Epithelial cell of prostate (primary cell): ENCODE measurements at places on chromosomes 12 and 14.

DNA sequence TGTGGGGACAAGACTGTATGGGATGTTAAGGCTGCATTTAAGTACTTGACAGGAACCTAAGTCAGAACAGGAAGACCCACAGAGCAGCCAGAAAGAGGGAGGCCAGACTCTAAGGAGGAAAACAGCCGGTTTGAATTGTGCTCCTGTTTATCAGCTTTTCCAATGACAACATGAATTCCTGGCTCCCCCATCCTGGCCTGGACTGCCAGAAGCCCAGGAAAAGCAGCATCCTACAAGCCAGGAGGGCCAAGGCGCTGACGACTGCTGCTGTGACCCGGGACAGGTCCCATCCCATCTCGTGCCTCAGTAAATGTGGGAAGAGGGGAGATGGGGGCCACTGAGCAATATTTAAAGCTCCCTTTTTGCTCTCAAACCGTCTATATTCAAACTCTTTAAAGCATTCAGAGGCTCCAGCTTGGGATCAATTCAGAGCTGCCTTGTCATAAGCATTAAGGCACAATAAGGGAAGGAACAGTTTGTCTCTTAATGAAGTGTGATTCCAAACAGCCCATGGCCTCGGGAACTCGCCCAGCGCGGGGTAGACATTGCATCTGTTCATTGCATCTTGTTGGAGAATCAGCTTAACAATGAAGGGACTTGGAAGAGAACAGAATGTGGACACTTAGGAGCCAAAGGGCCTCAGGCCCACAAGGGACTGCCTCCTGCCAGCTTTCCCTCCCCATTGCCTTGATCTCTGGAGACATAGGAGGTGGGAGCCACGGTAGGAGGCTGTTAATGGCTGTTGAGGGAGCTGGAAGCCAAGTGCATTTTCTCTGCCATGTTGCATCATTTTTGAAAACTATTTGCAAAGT, 49.6 kb downstream of the CMKLR1 start:
- DNase-seq: no peak

DNA sequence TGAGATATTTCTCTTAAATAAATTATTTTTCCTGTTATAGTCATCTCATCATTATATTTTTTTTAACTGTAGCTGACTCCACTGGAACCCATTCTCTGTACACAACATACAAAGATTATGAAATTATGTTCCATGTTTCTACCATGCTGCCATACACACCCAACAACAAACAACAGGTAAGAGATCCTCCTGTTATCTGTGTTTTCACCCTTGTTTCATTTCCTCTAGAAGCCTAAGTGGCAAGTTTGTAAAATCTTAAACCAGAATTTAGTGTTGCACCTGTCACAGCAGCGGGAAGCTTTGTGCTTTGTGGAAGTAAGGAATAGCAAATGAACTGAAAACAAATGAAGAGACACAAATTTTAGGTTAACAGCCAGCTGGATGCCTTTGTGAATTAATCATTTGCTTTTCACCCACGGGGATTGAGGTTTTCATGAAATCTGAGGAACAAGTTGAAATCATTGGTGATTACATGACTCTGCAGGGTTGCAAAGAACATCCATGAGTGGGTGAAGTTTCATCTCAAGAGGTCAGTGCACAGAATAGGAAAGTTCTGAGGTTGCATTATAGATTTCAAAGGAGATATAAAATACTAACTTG, 273.9 kb upstream of the RGS6 start:
- DNase-seq: no peak

GRCh38 chr14:105528586-105529318, 2.4 kb downstream of the TMEM121 start:
- DNase-seq: no peak

DNA sequence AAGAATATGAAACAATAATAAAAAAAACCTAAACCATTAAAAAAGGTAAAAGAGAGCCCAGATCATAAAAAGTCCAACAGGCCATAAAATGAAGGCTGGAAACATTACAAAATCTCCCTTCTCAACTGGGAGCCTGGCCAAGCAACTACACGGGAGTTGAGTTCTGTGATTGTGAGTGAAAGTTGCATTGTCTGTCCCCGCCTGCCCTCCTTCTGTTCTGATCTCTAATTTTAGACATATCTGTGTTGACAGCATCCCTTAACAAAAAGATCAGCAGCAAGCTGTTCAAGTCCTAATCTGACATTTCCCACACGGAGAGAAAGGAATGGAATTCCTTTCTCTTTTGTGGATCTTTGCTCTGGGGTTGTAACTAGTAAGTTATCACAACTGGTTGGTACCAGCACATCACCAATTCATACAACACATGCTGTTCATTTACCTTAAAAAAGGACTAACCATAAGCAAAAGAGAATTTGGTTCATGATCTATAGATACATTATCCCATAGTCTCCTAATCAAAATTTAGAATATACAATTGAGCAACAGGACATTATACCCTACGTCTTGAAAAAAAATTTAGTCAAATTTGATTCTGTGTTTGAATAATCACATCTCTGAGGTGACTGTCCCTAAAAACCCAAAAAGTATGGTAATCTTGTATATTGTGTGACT, 205.1 kb upstream of the GZMB start:
- DNase-seq: no peak

DNA sequence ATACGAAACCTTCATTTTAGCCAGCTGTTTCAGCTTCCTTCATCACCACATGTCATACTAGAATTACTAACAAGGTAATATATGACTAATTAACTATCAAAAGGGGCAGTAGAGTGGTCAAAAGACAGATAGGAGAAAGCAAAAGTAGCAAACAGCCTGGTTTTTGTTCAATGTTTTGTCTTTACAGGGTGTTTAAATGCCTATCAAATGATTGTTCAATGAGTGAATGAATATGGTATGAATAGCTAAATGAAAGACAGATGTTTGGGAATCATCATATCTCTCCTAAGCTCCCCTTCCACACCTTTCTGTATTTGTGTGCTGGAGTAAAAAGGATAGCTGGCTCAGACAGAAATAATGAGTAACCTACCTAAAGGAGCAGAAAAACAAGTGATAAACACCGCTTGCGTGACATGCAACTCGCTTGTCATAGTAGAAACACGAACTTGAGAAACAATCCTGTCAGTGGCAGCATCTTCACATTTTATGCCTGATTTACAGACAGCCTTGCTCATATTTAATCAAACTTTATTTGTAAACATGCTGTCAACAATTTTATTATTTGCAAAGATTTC, 34.2 kb downstream of the ABCC9 start:
- DNase-seq: no peak

GRCh38 chr14:94863366-94863765, 93.5 kb upstream of the GSC start:
- DNase-seq: no peak

- DNase-seq: no peak
Observed at GRCh38 chr12:131871677-131872076, 22.7 kb upstream of the ULK1 start.

- DNase-seq: no peak
Observed at GRCh38 chr12:3311491-3312103, 179.4 kb upstream of the PRMT8 start.

GRCh38 chr14:25909045-25909747, 688.6 kb downstream of the NOVA1 start:
- no peak for DNase-seq

GRCh38 chr12:51335931-51336330, 10.5 kb downstream of the CELA1 start:
- no peak for DNase-seq

DNA sequence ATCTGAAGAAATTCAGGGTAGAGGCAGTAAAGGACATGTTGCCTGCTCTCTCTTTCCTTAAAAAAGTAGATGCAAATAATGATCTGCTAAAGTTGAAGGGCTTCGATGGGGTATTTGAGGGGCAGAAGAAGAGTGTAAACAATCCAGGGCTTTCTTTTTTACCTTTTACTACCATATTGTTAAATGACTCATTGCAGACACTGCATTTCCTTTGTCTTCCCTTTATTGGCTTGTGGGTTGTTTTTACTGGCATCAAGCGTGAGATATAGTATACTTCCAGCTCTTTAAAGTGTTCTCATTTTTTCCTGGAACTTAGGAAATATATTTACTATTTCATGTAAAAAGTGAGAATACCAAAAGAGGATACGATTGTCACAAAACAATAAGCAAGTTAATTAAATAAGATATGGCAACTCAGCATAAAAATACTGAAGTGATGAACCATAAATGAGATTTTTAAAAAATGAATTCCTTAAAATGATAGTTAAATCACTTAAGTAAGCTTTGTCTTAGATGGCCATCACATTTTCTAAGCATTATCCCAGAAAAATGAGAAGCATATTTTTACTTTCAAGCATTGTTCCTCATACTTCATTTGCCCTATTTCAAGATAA, 72.3 kb upstream of the KRAS start:
- DNase-seq: no peak

- no peak for DNase-seq
Observed at GRCh38 chr12:130491421-130492357, 154.0 kb downstream of the PIWIL1 start.

DNA sequence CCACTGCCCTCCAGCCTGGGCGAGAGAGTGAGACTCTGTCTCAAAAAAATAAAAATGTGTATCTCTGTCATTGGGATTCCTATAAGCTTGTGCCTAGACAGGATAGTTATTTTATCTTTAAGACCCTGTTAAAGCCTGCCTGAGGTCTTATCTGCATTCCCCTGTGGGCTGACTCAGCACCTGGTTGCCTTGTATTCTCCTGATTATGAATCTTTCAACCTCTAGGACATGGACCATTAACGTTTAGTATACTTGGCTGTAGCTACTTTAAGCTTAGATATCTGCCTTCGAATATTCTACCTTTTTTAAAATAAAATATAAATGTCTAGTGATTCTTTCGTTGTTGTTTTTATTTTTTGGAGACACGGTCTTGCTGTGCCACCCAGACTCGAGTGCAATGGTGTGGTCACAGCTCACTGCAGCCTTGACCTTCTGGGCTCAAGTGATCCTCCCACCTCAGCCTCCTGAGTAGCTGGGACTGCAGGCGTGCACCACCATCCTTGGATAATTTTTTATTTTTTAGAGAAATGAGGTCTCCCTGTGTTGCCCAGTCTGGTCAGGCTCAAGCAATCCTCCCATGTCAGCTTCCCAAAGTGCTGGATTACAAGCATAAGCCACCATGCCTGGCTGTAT, 41.3 kb downstream of the RESF1 start:
- DNase-seq: no peak

DNA sequence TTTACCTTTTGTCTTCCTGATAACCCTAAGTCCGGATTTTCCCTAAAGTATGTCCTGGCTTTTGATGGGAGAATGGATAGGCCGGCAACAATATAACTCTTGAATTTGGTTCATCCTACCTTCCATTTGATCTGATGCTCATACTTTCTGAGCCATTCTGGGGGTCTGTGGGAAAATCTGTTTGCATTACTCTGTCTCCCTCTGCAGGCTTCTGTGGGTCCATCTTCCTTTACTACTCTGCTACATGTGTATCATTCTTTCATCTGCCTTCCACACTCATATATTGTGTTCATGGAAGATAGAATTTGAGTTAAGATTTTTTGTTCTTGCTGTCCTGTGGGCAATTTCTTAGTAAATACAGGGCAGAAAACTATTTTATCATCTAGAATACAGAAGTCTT, 101.5 kb downstream of the NAV3 start:
- no peak for DNase-seq

DNA sequence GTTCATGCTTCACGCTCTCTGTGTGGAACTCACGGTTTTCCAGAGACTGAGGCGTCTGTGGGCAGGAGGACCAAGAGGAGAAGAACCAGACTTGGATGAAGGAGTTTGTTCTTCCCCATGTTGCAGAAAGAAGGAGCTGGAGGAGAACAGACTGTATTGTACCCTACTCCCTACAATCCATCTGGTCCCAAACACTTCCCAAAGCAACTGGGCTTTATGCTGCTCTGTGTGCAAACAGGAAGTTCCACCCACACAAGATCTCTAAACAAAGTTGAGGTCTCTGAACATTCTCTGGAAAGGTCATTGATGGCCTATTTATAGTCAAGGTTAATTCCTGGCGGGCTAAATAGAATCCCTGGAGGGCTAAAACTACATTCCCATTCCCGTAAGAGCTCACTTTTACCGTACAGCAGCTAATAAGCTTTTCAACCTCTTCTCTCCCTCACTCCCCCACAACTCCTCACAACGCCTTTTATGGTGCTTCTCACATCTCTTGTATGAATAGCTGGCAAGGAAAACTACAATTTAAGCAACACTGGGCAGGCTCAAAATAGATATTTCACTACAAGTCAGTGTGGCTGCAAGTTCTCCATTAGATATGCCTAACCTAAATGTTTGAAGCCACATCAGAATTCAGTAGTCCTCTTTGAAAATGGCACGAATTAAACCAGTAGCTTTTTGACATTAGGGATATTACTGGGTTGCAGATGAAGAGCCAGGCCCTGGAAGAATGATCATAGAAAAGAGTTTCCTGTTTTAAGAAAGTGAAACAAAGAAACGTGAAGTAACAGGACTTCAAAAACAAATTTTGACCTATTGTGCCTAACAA, at the start of gene A2M:
Gene A2M, minus strand, starts transcription at position 189 of the 829 bp plus-strand sequence. Its CDS starts 70 bp downstream, at position 119.
- DNase-seq: no peak

DNA sequence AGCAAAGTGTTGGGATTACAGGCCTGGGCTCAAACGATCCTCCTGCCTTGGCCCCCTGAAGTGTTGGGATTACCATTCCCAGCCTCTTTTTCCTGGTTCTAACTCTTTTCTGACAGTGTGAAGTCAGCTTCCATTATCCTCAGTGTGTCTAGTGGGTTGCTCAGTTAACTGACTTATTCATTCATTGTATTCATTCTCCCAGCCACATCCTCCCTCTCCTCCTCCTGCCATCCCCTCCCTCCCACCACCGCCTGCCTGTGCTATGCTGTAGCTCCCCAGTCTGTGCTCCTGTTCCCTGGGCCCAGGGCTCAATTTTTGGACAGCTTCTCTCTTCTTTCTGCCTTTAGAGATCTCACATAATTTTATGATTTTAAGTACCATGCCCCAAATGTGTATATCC, 19.4 kb downstream of the ATP6V0A2 start:
- DNase-seq: no peak

- no peak for DNase-seq
Observed at GRCh38 chr12:120886199-120887018, 17.7 kb downstream of the SPPL3 start.
